AG04450 (cell line): ENCODE measurements at places on chromosomes 12 and 14.

DNA sequence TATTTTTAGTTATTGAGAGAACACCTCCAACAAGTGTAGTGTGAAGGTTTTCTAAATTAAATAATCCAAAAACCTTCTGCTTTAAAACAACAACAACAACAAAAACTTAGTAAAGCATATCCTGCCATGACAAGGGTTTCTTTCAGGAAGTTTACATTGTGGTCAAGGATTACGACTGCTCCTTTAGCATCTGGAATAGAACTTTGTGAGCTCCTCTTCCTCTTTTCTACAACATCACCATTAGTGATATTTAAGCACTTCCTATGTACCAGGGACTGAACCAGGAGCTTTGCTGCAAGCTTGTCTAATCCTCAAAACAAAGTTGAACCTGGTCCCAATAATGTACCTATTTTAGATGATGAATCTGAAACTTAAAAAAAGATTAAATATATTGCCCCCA, 315.4 kb upstream of the KITLG start:
- DNase-seq = peak; percentile 6

DNA sequence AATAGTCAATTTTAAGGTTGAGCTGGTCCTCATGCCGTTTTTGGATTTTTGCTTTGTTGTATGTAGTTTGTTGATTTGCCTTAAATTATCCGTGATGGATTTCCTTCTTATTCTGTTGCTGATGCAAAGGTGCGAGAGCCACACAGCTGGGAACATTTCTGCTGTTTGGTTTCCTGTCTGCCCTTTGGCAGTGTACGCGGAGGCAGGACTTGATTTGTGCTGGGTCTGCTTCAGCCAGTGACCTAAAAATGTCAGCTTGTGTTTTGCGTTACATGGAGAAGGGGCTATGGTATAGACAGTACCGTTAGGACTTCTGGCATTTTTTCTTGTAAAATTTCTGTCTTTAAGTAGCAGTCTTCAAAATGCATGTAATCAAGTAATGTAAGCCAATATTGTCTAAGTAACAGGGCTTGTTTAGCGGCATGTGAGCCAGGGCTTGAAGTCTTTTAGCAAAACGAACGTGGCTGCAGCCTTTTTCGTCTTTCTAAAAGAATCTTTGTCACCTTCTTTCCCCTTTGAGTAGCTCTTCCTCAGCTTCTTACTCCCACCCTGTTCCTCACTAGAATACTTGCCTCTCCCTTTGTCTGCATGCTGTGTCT, 18.2 kb upstream of the RD3L start:
- DNase-seq = no peak

- DNase-seq = no peak
Observed at GRCh38 chr12:71060426-71060825, 97.4 kb downstream of the TSPAN8 start.

GRCh38 chr14:95530473-95531276, 4.2 kb upstream of the GLRX5 start:
- no peak for DNase-seq

DNA sequence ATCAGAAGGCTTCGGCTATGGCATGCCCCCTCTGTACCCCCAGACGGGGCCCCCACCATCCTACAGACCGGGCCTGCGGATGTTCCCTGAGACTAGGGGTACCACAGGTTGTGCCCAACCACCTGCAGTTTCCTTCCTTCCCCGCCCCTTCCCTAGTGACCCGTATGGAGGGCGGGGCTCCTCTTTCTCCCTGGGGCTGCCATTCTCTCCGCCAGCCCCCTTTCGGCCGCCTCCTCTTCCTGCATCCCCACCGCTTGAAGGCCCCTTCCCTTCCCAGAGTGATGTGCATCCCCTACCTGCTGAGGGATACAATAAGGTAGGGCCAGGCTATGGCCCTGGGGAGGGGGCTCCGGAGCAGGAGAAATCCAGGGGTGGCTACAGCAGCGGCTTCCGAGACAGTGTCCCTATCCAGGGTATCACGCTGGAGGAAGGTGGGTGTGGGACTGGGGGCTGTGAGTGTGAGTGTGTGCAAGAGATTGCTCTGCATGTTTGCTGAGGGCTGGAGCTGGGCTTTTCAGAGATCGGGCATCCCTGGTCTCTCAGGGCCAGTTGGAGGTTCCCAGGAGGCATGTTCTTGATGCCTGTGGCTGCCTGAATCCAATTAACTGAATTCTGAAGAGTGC, 8.6 kb downstream of the NFATC4 start:
- DNase-seq = no peak

DNA sequence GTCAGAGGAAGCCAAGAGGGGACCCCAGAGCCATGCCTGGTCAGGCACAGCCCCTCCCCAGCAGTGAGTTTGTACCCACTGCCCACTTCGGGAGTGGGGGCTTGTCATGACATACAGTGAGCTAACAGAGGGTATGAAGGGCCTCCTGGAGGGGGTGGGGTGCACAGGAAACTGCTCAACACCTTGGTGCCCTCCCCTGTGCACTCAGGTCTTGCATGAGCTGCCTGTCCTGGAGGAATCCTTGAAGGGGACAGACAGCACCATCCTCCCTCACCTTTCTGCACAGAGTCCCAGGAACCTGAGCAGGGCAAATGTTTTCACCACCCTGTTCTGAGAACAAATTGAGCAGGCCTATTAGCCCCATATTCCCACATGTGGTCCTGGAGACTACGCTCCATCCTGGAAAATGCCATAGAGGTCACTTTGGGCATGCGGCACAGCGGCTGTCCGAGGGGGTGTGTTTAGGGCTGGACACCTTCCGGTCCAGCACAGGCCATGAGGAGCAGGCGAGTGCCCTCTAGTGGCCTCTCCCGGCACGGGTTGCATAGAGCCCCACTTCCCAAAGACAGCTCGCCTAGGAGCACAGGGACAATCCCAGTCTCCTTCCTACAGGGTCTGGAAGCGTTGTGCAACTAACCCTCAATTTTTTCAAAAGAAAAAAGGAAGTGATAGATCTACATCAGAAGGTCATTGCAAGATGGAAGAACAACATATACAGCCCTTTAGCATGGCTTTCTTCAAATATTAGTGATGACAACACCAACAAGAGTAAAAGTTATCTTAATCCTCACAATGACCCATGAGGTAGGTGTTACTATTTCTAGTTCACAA, 31.9 kb upstream of the ZFP36L1 start:
- DNase-seq = no peak

DNA sequence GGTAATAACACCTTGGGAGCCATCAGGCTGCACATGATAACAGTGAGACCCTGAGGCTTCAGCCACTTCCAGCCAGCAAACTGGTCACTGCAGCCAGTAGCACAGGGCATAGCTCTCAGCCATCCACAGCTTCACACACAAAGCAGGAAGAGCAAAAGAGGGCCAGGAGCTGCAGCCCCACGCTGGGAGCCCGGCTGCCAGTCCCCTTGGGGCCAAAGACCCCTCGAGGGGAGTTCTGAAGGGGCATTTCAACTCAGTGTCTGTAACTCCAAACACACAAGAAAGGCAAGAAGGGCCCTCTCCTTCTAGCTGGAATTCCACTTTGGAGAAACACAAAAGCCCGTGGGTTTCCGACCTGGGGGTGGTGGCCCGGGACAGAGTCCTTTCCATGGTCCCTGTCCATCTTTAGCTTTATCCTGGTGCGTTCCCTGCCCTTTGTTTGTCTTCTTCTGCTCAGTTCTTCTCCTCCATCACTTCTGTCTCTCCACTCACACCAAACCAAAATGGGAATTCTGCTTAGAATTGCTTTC, 151.8 kb upstream of the FKBP4 start:
- no peak for DNase-seq

DNA sequence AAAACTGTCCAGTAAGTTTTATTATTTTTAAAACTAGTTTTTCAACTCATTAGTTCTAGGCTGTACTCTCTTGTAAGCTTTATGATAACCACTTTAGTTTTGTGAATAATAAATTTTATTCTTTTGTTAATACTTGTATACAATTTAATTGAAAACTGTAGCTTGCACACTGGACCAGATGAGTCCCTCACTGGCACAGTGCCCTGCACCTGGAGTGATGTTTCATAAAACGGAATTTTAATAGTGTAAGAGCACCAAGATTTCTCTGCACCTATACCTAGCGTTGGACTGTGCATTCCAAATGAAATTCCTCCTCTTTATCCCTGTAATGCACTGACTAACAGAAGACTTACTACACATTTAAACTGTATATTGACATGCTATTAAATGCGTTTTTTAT, 80.8 kb downstream of the PRIMA1 start:
- DNase-seq = no peak

- no peak for DNase-seq
Observed at GRCh38 chr12:49109641-49110463, 795 bp downstream of the LMBR1L start.

GRCh38 chr12:74527491-74527890, 10.1 kb upstream of the ATXN7L3B start:
- DNase-seq = no peak

GRCh38 chr14:101004176-101004575, 100.7 kb upstream of the RTL1 start:
- no peak for DNase-seq

GRCh38 chr14:105166571-105167302, 1.8 kb downstream of the JAG2 start:
- no peak for DNase-seq

GRCh38 chr14:32230695-32231280, 27.7 kb upstream of the RNU6-8 start:
- DNase-seq = peak; percentile 21

- DNase-seq = no peak
Observed at GRCh38 chr14:68089146-68089731, 269.7 kb downstream of the RAD51B start.

DNA sequence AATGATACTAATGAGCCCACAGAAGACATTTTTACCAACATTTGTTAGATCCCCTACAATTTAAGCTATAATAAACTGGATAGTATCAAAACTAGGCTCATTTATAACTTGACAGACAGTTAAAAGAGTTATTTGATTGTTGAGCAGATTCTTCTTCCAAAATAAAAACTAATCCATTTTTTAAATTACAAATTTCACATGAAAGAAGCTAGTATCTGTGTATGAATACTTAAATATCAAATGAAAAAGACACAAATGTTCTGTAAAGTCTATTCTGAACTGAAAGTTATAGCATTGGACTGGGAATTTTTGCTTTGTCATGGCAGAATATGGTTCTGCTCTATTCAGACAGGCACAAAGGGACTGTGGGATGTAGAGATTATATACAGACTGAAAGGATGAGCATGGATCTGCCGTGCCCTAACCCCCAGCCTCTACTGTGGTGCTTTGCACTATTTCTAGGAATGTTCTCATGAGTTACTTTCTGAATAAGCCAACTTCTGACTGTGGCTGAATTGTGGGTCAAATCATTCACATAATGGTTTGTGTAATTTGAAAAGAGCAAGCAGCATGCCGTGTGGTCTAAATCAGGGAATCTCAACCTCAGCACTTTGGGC, 352.7 kb downstream of the KCNH5 start:
- no peak for DNase-seq

DNA sequence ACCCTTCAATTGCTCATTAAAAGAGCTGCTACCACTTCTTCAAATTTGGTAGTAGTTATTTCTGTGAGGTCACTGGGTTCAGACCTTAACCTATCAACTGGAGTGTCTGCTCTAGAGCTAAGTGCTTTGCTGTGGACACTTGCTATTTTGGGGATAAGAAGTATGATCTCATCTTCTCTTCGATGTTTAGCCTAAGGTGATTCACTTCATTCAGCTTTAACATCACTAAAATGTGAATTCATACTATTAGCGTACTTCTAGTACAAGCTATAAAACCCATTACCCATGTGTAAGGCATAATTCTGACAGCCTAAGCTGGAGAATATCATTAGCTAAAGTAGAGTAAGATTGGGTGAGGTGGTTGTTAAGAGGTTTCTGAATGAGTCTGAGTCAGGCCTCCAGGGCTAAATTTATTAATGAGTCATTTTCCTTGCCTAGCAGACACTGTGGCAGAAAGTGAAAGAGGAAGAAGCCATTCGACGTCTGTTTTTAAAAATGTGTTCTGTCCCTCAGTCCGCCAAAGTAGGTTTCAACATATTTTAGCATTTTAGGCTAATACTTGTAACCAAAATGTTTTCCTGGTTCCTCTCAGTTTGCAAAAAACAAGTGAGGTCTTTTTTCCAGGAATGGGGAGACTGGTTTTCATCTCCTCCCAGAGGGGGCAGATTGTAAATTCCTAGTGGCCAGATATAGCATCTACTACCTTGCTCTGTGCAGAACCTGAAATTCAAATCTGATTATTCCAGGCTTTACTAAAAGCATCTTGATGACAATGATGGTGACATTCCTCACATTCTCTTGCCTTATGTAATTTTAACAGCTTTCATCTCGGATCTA, 103.6 kb downstream of the SSPN start:
- no peak for DNase-seq

- DNase-seq = no peak
Observed at GRCh38 chr14:92954933-92955332, 32.0 kb downstream of the CHGA start.

DNA sequence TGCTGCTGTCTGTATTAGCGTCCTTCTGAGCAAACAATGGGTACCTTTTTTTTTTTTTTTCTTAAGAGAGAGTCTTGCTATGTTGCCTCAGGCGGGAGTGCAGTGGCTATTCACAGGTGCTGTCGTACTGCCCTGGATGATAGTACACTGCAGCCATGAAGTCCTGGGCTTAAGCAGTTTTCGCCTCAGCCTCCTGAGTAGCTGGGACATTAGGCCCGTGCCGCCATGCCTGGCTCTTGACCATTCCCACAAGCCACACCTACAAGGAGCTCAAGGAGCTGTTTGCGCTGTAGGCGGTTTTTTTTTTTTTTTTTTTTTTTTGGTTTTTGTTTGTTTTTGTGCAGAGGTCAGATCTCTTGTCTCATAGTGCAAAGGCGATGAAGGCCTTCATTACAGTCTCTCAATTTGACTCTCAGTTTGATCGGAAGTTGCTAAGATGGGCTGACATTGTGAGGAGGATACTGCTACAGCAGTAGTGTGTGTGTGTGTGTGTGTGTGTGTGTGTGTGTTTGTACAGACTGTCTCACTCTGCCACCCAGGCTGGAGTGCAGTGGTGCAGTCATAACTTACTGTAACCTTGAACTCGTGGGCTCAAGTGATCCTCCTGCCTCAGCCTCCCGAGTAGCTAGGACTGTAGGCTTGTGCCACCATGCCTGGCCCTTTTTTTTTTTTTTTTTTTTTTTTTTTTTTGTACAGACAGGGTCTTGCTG, 34.2 kb downstream of the TRAF3 start:
- no peak for DNase-seq

DNA sequence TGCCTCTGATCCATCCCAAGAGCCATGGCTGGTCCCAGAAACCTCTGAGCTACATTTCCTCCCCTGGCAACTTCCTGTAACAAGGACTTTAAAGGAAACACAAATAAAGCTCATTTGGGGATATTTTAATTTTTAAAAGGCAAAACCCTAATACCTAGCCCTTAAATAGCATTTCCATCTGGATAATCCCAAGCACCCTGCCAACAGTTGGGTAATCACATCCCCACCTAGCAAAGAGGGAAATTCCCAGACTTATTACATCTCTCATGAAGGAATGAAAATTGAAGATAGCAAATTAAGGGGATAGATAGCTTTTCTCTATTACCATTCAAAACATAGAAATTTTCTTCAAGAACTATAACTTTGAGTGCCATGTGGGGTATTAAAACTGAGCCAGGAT, 213.7 kb upstream of the BMP4 start:
- DNase-seq = no peak

- no peak for DNase-seq
Observed at GRCh38 chr12:1350934-1351240, 243.5 kb downstream of the FBXL14 start.

- DNase-seq = no peak
Observed at GRCh38 chr14:23093526-23093925, 1.4 kb downstream of the ACIN1 start.
